Thoracic aorta (tissue), 2 donors: ENCODE measurements at places on chromosomes 7 and 10. TPM values are rescaled to one million over a fixed set of nuclear protein-coding genes. Genes with fewer than 3 reads are reported as not detected.

GRCh38 chr7:118621810-118622360 is 397.4 kb downstream of the ANKRD7 start:
- DNase-seq = no peak

- no peak for DNase-seq
These were observed 47.4 kb upstream of the CFAP46 start for GRCh38 chr10:132989476-132990415.

Gene ERVW-1
- total RNA-seq = not detected

Gene SEPTIN7
- 224 TPM for total RNA-seq

GRCh38 chr10:73649876-73650536 is 5.8 kb downstream of the SYNPO2L start:
- no peak for DNase-seq

Gene ARHGEF35
- total RNA-seq = 1.1 TPM

Gene NYAP1
- total RNA-seq = 0.92 TPM

DNA sequence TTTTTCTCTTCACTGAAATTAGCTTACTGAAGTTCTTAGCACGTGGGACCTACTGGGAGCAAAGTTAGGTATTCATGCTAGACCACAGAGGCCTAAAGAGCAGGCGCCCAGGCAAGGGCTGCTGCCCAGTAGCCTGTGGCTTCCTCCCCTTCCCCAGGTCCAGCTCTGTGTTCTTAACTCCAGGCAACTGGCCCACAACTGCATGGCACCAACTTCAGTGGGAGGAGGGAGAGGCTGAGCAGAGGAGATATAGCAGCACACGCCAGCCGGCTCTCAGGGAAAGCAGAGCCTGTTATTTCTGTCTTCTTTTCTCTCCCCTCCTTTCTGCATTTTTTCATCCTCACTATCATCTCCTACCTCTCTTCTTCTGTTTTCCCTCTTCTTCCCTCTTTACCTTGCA is 67.4 kb downstream of the PCGF5 start:
- no peak for DNase-seq

- DNase-seq = no peak
These were observed 348.0 kb downstream of the SORCS1 start for GRCh38 chr10:106816318-106817085.

Gene ACTL6B
- total RNA-seq = not detected

Gene KCNH2
- total RNA-seq = 1.2 TPM

Gene CALHM3
- not detected for total RNA-seq

- DNase-seq = no peak
These were observed 59.1 kb downstream of the HGF start for GRCh38 chr7:81710751-81711150.

Gene SAMD9L
- 23.2 TPM for total RNA-seq

Gene SEPHS1
- 24.8 TPM for total RNA-seq

Gene PAX4
- not detected for total RNA-seq

GRCh38 chr10:97001183-97001991 is 169.3 kb downstream of the LCOR start:
- no peak for DNase-seq

GRCh38 chr7:156094350-156095146 is 282.3 kb upstream of the SHH start:
- no peak for DNase-seq

- DNase-seq = no peak
These were observed 221.4 kb downstream of the GATA3 start for GRCh38 chr10:8275911-8276310.

- no peak for DNase-seq
These were observed 197.1 kb downstream of the ADAM12 start for GRCh38 chr10:126191192-126191591.

Gene GRID2IP
- total RNA-seq = 0.35 TPM

DNA sequence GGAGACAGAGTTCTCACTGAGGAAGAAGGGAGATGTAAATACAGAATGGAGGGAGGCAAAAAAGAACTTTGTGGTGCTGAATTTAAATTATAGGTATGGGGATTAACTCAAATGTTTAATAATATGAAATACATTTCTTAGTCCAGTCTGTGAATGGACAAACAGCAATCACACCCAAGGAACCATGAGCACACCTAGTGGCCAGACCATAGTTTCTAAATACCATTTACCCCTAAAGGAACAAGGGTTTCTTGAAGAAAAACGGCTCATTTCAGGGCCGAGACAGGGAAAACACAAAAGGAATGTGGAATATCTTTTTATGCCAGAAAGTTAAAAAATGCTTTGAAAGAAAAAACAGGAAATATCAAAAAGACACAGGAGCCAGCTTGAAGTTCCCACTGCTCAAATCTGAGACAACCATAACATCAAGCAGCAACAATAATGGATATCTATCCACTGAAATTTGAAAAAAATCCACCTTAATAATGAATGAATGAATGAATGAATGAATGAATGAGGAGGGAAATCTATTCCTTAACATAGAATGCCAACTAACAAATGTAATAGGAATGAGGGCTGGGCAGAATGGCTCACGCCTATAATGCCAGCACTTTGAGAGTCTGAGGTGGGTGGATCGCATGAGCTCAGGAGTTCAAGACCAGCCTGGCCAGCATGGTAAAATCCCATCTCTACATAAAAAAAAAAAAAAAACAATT is 8.6 kb downstream of the IPMK start:
- no peak for DNase-seq

GRCh38 chr7:126755381-126755780 is 497.4 kb downstream of the GRM8 start:
- DNase-seq = no peak

- no peak for DNase-seq
These were observed 9.4 kb downstream of the YWHAG start for GRCh38 chr7:76349313-76349885.

Gene PLCE1
- 13.5 TPM for total RNA-seq

Gene PLEKHS1
- total RNA-seq = 0.14 TPM

- DNase-seq = no peak
These were observed 27.8 kb downstream of the UNC5B start for GRCh38 chr10:71239946-71240795.

- no peak for DNase-seq
These were observed 109.5 kb downstream of the ADCY1 start for GRCh38 chr7:45683556-45684148.

DNA sequence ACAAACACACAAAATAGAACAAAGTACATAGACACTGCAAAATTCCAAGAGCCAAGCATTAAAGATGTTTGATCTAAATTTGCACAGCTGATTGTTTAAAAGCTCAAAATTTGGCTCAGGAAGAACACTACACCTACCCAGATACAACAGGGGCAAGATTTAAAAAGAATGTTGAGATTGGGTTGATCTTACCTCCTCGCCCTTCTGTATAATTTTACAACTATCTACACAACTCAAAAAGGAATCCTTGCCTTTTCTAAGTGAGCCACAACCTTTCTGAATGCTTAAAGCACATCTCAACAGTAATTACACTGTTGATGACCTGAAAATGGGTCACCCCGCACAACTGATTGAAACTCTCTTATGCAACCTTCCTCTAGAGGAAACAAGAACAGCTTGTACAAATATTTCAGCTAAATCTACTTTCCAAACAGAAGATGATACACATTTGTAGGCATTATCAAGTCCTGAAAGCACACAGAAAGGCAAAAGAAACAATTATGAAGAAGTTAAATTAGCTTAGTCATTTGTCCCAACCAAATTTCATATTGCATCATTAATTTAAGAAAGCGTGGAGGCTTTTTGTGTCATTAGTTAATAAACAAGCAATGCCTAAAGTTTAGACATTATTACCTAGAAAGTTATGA is 75.5 kb downstream of the UBE2H start:
- DNase-seq = no peak

- no peak for DNase-seq
These were observed 179.3 kb upstream of the DGKB start for GRCh38 chr7:15081891-15082290.

DNA sequence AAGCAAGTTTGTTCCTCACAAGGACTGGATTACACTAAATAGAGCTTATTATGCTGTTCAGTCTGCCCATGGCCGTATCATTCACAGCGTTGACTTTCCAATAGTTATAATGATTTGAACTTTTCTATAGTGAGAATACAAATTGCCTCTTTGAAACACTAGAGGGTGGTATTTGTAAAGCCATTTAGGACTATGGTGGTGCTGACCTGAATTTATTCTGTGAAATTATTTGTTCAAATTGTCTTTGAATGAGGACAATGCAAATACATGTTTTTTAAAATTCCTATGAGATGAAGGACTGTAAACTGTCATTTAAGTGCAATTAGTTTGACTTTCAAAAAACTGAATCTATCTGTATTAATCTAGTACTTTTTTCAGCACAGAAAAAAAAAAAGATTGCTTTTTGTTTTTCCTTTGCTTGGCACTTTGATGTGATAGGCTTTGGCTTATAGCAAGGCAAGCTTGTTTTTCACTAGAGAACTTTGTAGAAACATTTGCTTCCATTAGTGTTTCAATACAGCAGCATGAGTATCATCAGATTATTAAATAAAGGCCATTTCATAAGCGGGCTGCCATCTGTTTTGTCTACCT is 122.7 kb upstream of the TMEM229A start:
- no peak for DNase-seq
